ENCODE measurements at places on chromosomes 7 and 10.

DNA sequence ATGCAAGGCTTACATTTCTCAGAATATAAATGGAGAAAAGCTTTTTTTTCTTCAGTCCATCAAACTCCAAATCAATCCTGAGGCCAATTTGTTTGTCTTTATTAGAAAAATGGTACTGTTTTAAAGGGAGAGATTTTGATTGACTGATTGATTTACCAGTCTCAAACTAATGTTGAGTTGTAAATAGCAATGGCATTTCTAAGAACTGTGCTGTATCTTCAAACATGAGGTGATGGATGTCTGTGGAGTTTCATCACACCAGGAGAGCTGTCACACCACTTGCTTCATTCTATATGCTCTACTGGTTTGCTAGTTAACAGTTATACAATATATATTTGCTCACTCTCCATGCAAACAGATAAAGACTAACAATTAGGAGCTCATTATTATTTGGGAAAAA lies 39.0 kb upstream of the LRRTM3 start:
- no peak for DNase-seq

DNA sequence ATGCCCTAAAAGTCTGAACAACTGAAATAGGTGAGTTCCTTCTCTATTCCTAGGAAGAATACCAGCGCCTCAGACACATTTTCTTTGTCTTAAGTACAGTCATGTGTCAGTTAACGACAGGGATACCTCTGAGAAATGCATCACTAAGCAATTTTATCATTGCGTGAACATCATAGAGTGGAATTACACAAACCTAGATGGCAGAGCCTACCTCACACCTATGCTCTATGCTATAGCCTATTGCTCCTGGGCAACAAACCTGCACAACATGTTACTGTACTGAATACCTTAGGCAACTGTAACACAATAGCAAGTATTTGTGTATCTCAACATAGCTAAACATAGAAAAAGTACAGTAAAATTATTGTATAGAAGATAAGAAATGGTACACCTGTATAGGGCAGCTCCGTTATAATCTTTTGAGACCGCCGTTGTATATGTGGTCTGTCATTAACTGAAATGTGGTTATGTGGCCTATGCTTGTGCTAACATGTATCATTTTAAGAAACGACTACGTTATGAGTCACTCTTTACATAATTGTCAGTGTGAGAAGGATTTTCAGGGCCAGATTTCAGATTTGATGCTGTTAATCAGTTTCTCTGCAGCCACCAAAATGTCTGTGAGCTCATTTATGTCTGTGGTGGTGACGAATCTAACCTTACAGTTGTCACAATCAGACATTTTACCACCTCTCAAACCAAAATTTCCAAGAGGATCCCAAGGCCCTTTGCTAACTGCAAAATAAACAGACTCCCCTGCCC lies 66.1 kb upstream of the STK17A start:
- DNase-seq, result no peak

DNA sequence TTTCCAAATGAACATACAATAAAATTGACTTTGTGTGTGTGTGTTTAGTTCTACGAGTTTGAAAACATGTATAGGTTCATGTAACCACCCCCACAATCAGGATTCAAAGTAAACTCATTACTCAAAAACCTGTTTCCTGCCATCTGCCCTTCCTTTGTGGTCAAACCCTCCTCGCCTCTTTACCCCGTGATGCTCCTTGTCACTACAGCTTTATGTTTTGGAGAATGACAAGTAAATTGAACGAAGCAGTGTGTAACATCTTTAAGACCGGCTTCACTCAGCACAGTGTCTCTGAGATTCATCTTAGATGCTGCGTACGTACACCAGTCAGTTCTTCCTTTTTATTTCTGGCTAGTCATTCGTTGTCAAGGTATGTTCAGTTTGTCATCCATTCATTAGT lies 54.6 kb upstream of the MKI67 start:
- no peak for DNase-seq

- DNase-seq, result peak; percentile 36
Observed at GRCh38 chr10:13915710-13916109, 328.9 kb downstream of the PRPF18 start.

- DNase-seq, result no peak
Observed at GRCh38 chr7:107993891-107994291, 9.1 kb downstream of the LAMB1 start.

All from cardiac muscle cell (in vitro differentiated cells and primary cell).